ENCODE measurements at places on chromosomes 12 and 14.

- DNase-seq: no peak
Observed at GRCh38 chr12:80195074-80195726, 95.9 kb downstream of the OTOGL start.

DNA sequence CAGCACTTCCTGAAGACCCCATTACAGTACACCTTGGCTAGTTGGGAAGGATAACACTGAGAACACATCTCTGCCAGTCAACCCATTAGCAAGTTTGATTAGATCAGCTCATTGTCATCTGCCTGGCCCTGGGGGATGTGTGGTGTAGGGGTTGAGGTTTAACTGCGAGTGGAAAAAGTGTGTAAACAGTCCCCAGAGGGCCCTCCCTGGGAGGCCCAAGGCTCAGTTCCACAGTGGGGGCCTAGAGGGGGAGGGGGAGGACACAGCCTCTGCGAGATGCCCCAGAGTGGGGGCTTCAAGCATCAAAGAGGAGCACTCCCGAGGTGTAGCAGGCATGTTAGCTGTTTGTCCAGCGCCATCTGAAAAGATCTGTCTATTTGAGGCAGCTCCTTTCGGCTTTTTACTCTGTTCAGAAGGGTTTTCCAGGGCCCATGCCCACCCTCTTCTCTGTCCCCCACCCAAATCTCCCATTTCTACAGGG lies 344 bp downstream of the LPAR5 start:
- DNase-seq: no peak

GRCh38 chr12:116955382-116956021 lies 44.8 kb downstream of the FBXW8 start:
- DNase-seq: no peak

- no peak for DNase-seq
Observed at GRCh38 chr12:107903341-107904061, 129.0 kb downstream of the ASCL4 start.

DNA sequence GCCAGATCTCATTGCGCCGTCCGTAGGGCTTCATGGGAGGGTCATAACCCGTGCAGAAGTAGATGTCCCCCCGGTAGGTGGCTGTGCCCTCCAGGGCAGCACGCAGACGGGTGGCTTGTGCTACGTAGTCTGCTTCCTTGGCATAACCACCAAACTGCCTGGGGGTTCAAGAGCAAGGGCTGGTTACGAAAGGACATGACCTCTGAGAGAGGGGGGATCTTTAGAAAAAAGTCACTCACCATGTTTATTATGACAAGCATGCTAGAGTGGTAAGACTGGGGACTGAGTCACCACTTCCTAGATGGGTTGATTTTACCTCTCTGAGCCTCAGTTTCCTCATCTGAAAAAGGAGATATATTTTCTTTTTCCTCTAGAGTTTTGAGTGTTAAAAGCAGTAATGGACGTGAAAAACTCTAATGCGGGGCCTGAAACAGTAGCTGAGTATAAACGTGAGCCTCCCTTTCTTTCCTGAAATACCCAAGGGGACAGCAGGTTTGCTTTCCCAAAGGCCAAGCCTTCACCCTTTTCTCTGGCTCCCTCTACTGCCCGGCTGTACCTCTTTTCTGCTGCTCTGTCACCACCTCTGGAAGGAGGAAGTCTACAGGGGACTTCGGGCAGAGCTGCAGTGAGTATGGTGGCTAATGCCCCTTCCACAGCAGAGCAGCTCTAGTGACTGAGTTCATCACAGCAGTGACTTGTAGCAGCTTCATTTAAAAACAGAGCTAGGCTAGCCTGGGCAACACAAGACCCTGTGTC lies 23.5 kb upstream of the GPRC5D start:
- DNase-seq: no peak

DNA sequence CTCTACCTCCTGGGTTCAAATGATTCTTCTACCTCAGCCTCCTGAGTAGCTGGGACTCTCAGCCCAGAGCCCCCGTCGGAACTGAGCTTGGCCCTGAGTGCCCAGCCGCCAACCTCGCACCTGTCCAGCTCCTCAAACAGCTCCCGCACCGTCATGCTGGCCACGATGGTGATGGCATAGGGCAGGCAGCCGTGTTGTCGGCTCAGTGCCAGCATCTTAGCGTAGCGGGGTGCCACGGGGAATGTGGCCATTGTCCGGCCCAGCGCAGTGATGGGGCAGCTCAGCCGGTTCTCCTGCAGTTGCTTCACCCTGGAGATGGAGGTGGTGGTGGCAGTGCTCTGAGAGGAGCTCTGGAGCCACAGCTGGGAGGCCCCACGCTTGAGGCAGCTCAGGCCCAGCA lies 32.4 kb downstream of the DHX37 start:
- no peak for DNase-seq

DNA sequence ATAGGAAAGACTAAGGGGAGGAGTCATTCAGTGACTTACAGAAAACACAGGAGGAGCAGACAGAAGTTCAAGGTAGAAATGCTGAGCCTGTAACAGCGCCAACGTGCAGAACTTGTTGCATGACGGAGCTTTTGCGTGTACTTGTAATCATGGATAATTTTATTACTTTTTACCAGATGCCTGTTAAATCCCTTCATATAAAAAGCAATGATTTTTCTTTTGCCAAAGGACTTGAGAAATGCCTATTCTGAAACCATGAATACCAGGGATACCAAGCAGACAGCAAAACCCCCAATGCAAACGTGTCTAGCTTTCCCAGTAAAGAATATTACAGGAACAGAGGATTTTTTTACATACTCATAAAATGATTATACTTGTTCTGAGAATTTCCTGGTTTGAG lies 163.6 kb upstream of the GSC start:
- DNase-seq: no peak

GRCh38 chr12:15956010-15956409 lies 44.9 kb downstream of the DERA start:
- no peak for DNase-seq

DNA sequence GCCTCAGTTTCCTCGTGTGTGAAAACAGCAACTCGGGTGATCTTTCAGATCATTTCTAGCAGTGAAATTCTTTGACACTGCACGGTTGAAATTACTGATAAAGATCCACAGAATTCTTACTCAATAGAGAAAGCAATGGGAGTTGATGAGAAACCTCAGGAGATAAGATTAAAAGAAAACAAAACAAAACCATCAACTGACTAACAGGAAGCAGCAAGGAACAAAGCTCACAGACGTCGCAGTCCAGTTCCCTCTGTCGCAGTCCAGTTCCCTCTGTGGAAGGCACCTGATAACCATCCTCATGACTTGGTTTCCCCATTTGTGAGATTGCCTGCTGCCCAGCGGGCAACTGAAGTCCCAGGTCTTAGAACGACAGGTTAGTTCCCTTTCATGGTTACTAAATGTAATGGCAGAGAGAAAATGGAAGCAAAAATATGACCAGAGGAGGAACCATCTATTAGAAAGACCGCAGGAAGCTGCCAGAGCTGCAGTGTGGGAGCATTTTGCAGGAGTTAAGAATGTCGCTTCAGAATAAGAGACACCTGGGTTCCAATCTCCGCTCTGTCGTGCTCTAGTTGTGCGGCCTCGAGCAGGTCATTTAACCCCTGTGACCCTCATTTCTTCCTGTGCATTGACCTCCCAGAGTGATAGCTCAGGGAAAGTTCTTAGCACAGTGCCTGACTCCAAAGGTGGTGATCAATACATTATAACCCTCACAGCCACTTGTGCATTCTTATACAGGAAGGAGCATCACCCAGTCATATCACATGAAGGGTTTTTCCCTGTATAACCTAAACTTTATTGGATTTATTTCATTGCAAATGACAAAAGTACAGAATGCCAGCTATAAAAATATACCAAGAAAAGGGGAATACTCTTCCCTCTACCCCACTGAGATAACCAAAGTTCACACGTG lies 5.1 kb upstream of the MED13L start:
- DNase-seq: no peak

DNA sequence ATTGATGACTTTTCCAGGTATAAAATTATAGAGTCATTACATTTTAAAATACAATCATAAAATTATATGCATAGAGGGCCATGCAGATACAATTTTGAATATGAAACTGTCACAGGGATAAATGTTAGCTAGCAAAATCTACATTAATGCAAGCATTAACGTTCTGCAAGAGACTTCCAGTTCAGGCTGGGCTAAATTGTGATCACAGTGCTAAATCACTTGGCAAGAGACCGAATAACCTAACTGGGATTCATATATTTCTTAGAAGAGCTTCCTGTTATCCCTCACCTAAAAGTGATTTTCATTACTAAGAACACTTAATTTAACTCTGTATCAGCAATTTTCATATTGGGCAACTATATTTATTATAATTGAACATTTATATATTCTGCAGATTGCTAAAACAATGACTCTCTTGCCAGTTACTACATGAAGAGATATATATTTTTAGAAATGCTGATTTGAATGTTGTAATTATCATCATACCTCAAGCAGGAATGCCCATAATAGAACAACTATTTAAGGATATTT lies 83.2 kb downstream of the MGAT4C start:
- DNase-seq: no peak

DNA sequence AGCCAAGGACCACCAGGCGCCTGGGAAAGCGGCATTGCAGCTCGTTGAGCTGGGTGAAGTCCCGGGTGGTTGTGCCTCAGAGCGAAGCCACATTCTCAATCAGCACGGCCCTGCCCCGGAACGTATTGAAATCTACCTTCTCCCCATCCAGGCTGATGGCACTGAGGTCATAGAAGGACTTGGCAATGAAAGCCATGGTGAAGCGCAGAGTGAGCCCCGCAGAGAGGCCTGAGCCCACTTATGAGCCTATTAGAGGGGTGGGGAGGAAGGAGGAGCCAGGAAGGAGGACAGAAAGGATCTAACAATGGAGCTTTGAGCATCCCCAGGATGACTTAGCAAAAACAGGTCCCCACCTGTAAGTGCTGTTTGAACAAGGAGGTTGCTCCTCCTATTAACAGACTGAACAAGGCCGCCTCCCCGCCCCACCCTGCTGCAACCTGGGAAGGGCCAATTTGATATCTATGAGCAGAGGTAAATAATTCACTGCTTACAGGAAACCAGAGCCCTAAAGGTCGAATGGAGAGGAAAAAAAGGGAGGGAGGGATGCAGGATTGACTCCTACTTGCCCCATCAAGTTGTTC lies at the start of gene GPX2:
TSS of gene GPX2 (minus strand) at position 215 of the 581 bp plus-strand sequence. CDS start at position 196, 19 bp downstream.
- DNase-seq: no peak

- DNase-seq: no peak
Observed at GRCh38 chr14:88195676-88196075, 127.4 kb downstream of the KCNK10 start.

Measured in activated naive CD4-positive, alpha-beta T cell (primary cell).